ENCODE measurements at places on chromosomes 12 and 14. TPM values are rescaled to one million over a fixed set of nuclear protein-coding genes. Genes with fewer than 3 reads are reported as not detected.

CBLN3 gene
- 1.2 TPM for total RNA-seq

COL2A1 gene
- not detected for total RNA-seq

KRT85 gene
- not detected for total RNA-seq

PLEKHD1 gene
- not detected for total RNA-seq

ARHGAP9 gene
- 6.0 TPM for total RNA-seq

HCAR3 gene
- total RNA-seq, result not detected

TAS2R50 gene
- 4.2 TPM for total RNA-seq

RDH12 gene
- total RNA-seq, result not detected

GRCh38 chr12:52655720-52656124, 3.7 kb upstream of the KRT2 start:
- no peak for DNase-seq

DNA sequence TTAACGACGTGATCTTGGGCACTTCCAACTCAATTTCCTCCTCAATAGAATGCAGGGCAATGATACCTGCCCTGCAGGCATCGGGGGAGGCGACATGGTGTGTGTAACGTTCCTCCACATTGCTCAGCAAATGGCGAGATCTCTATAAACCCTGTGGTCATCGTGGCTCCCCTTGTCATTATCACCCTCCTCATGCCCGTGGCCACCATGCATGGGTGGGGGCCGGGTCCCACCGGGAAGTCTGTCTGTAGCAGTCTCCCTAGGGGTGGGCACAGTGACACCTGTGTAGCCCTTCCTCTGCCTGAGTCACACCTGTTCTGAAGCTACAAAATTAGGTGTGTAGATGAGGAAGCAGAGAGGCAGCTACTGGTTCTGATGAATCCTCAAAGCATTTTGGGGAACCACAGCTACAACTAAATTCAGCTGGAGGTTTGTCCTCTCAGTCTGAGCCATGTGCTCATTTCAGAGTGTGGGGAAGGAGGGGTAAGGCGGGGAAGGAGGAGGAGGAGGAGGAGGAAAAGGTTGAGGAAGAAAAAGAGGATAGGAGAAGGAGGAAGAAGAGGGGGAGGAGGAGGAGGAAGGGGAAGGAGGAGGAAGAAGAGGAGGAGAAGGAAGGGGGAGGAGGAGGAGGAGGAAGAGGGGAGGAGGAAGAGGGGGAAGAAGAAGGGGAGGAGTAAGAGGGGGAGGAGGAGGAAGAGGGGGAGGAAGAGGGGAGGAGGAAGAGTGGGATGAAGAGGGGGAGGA, 11.0 kb upstream of the CACNA2D4 start:
- DNase-seq, result no peak

GRCh38 chr14:35829449-35829848, 3.3 kb downstream of the BRMS1L start:
- no peak for DNase-seq

DNA sequence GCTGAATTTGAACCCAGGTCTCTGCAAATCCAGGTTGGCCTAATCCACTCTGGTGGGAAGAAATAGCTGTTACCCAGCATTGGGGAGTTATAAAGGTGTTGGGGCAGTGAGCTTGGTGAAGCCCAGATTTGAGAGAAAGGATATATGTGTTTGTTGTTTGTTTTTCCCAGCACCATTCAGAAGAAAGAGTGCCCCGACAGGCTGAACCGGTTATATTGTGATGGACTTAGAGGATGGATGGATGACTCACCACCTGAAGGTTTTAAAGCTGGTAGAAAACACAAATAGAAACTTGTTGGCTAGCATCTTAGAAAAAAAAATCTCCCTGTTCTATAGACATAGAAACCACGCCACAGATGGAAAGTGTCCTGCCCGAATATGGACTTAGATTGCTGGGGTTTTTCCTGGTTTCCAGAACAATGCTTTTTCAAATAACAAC, 404.6 kb downstream of the MED13L start:
- DNase-seq, result no peak

- no peak for DNase-seq
Measured at GRCh38 chr12:132393245-132393795, 63.9 kb upstream of the GALNT9 start.

GRCh38 chr14:23294734-23295561, 7.7 kb downstream of the PPP1R3E start:
- DNase-seq, result no peak

- DNase-seq, result no peak
Measured at GRCh38 chr12:66804563-66804974, 125.7 kb upstream of the GRIP1 start.

DNA sequence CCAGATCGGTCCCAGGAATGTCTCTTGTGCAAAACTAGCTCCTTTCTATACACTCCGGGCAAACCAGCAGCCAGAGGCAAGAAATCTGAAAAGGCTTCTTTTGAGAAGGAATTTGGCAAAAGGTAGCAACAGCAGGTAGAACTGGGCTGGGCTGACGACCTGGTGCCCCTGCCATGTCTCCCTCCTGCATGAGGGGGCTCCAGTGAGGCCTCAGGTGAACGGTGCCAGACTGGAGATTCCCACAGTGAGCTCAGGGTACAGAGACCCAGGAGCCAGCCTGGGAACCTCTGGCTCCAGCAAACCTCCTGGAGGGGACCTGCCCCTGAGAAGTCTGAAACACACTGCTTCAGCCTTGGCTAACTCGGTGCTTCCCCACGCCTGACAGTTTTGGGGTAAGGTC, 10.8 kb downstream of the ITPK1 start:
- DNase-seq, result no peak

DNA sequence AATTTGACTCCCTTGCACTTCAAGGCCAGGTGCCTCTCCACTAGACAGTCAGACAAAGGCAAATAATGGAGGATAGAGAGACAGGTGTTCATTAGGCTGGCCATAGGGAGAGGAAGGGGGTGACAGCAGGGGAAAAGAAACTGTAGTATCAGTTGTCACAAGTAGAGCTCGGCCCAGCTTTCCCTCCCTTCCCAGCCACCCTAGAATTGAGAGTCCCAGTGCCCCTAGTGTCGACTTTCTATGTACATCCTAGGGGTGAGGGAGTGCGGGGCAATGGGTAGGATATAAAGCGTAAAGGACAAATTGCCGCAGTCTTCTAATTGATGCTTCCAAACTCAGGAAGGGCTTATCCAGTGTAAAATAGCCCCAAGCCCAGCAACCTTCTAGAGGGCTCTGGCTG, 39.0 kb downstream of the BAZ2A start:
- no peak for DNase-seq

DNA sequence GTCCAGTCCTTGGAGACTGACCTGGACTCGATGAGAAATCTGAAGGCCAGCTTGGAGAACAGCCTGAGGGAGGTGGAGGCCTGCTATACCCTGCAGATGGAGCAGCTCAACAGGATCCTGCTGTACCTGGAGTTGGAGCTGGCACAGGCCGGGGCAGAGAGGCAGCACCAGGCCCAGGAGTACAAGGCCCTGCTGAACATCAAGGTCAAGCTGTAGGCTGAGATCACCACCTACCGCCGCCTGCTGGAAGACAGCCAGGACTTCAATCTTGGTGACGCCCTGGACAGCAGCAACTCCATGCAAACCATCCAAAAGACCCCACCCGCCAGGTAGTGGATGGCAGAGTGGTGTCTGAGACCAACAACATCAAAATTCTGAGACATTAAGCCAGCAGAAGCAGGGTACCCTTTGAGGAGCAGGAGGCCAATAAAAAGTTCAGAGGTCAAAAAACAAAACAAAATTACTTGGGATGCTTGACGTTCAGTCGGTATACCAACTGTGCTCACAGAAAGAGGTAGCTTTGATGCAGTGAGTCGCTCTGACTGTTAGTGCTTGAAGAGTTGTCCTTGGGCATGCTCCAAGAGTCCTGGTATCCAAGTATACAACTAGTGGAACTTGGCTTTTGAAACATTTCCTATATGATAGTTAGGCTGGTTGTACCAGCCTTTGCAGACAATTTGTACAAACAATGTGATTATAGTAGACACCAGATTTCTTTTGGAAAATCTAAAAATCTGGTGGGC, 4.8 kb downstream of the MED6 start:
- no peak for DNase-seq

Measured in esophagus muscularis mucosa (tissue), 4 donors.